ENCODE measurements at places on chromosomes 4 and X.
A peak's percentile ranks its signal among the peaks of the same experiment; 100 is the strongest.

- DNase-seq = peak; percentile 22
Observed at GRCh38 chrX:3699821-3700381, 13.5 kb downstream of the PRKX start.

GRCh38 chrX:73562984-73563737 lies at the start of gene CHIC1:
Gene CHIC1, plus strand, starts transcription at chrX:73563197. Its CDS starts 88 bp downstream, at chrX:73563285.
- DNase-seq = peak; percentile 45

DNA sequence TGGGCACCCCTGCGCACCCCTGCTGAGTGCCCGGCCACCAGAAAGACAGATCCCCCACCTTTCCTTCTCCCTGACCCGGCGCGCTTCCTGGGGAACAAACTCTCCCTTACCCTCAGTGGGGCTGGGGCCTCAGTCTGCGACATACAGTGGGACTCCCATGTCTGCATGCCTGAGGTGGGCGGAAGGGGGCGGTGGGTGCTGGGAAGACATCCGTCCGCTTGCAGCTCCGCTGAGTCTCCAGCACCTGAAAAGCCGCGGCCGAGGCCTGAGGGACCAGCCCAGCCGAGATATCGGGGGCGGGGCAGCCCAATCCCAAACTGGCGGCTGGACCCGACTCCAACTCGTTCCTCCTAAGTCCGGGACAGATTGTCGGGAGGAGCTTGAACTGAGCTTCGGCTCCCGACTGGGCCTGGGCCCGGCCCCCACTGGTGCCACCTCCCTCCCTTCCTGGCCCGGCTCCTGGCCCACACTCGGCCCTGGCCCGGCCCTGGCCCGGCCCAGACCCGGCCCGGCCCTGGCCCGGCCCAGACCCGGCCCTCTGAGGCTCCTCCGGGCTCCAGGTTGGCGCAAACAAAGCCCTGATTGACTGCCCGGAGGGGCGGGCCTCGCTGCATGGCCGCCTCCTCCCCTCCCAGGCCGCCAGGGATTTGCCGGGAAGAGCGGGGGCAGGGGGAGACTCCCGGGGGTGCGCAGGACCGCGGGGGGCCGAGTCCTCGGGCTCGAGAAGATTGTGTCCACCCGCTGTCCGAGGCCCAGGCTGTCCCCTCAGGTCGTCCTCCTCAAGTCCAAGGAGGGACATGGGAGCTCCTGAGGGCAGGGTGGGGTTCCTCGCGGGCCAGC lies 877 bp upstream of the SLC16A2 start:
- DNase-seq = peak; percentile 27

DNA sequence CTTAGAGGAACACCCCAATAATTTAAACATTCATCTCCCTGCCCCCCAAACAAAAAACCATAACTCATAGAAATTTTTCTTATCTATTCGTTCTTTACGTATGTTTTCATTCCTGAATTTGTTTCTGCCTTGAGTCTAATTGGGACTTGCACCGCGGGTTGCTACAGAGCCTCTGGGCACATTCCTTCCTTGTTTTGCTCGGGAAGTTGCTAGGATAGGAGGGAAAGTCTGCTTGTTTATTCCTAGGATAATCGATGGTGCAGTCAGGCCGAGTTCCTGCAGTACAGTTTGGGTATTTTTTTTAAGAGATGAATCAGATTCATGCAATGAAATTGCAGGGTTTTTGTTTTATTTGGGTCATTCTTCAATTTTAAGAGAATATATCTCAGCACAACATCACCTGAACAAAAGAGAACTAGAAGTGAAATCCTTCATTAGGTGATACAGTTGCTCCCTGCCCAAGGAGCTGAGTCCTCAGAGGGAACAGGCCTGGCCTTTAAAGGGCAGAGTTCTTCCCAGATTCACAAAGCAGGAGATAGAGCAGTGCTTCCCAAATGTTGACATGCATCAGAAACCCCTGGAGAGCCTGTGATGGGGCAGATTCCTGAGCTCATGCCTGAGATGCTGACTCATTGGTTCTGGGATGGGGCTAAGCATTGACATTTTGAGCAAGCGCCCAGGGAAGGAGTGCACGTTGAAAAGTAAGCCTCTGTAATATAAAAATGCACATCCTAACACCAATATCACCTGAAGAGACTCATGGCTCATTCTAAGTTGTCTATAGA lies 114.9 kb upstream of the FAM9B start:
- peak; percentile 73 for DNase-seq

GRCh38 chr4:173505924-173506518 lies 24.0 kb downstream of the HAND2 start:
- no peak for DNase-seq

DNA sequence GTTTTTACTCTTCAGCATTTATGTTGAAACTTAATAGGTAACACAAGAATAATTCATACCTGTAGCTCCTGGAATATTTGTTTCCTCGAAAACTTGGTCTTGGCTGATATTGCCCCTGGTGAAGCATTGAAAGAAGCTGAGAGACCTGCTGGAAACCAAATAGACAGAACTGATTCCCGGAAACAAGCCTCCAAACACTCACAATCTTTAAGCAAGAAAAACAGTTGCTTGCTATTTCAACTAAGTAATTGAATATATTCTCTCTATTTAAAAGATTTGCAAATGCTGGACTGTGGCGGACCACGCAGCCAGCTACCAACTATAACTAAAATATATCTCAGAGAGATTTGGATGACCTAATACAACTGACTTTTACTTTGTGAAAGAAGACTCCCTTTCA lies 3.6 kb downstream of the PCDH18 start:
- no peak for DNase-seq

- DNase-seq = no peak
Observed at GRCh38 chr4:181085557-181085956, 1157.6 kb upstream of the TENM3 start.

GRCh38 chr4:112113864-112114263 lies 31.4 kb upstream of the FAM241A start:
- DNase-seq = no peak

GRCh38 chrX:97854086-97854485 lies 970.4 kb downstream of the RPA4 start:
- no peak for DNase-seq

GRCh38 chr4:148944136-148944838 lies 502.1 kb upstream of the NR3C2 start:
- no peak for DNase-seq

- DNase-seq = no peak
Observed at GRCh38 chr4:151174784-151175183, 75.4 kb downstream of the RPS3A start.

DNA sequence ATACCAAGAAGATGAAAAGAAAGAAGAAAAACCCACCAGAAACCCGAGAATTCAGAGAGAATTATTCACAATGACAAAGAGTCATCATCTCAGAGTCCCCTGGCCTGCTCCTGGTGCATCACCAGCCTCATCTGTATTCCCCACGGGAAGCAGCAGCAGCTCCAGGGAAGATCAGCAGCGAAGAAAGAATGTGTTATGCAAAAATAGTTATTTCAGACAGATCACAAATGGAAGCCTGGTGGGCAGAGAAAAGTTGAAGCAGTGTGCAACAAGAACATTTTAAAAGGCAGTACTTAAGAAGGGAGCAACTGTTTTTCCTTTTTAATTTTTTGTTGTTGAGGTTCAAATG lies 189.2 kb downstream of the PPP3CA start:
- DNase-seq = no peak

GRCh38 chr4:7473081-7473480 lies 38.4 kb upstream of the PSAPL1 start:
- no peak for DNase-seq

DNA sequence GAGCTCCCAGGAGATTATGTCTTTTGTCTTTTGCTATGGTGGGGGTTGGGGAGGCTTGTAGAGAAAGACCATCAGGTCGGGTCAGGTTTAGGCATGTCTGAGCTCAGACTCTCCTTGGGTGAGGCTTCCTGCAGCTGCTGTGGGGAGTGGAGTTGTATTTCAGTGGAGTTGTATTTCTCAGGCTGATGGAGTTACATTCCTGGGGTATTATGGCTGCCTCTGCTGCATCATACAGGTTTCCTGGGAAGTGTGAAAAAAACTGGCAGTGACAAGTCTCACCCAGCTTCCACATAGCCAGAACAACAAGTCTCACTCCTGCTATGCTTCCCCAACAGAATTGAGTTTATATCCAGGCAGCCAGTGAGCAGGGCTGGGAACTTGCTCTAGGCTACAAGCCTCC lies 119.3 kb downstream of the VSIG4 start:
- DNase-seq = peak; percentile 17

DNA sequence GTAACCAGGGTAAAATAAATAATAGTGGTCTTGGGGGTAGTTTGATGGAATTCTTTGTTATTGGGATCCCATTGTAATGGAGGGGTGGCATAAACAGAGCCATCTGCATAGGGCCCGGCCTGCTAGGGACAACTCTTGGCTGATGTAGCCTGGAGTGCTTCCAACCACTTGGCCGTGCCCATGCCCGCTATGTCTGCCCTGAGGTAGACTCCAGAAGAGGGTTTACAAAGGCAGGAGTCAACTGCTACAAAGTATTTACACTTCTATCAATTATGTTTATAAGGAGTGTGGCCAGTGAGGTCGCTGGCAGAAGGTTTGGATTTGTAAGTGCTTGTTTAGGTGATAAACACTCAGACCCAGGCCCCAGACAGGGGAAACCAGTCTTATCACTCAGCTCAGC lies 8.1 kb downstream of the RASL11B start:
- no peak for DNase-seq

DNA sequence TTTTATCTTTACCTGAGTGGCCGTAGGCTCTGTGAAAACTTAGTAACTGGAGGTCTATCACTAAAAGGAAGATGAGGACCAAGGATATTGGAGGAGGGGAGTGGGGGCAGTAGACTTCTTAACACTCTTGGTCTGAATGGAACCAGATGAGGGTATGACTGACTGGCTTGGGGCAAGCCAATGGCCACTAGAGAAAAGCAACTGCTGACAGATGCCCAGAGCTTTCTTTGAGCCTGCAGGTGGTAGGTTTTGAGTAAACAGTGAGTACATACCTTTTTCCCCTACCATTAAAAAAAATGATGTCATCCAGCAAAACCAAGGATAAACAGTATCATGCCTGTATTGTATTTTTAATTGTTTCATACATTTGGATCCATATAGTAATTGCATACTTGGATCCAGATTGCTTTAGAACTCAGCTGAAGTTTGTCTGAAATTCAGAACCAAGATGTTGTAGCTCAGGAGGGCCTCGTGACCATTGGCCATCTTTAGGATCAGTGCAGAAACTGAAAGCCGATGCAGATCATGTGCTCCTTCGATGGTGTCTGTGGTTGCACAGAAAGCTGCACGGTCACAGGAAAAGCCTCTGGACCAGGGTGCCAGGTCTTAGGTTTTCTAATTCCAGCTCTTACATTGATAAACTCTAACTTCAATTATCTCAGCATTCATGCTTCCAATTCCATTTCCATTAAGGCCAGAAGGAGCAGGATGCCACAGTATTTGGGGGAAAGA lies 131.0 kb downstream of the PDGFRA start:
- no peak for DNase-seq

- no peak for DNase-seq
Observed at GRCh38 chr4:123606946-123607542, 210.4 kb downstream of the SPRY1 start.

DNA sequence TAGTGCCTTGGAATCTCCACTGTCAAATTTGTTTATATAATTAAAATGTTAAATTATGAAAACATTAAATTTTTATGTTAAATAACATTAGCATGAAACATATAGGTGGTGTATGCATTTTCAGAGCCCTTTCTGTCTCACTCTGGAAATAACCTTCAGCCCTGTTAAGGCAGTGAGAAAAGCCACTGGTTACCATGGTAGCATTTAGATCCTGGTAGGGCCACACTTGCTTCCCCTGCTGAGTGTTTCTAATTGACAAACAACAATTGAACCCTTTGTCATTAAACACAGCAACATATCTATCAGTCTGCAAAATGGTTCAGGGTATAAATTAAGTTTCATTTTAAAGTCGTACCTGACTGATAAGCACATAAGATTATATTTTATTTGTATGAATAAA lies 63.5 kb downstream of the PDK3 start:
- DNase-seq = no peak

- DNase-seq = peak; percentile 37
Observed at GRCh38 chr4:39719804-39720580, 22.1 kb downstream of the UBE2K start.

DNA sequence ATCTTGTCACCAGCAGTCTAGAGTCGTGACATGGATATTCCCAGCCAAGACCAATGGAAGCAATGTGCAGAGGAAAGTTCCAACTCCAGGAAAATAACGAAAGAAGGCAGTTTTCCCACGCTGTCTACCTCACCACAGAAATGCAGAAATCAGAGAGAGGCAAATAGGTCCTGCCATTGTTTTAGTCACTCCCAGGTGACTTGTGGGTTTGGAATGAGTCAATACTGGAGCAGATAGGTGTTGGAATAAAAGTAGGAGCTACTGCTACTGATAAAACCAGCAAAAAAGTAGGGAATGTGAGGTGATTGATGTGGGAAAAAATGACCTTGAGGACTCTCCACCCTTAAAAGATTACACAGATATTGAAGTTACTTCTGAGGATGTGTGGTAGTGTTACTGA lies 72.8 kb upstream of the RAI2 start:
- peak; percentile 1 for DNase-seq

DNA sequence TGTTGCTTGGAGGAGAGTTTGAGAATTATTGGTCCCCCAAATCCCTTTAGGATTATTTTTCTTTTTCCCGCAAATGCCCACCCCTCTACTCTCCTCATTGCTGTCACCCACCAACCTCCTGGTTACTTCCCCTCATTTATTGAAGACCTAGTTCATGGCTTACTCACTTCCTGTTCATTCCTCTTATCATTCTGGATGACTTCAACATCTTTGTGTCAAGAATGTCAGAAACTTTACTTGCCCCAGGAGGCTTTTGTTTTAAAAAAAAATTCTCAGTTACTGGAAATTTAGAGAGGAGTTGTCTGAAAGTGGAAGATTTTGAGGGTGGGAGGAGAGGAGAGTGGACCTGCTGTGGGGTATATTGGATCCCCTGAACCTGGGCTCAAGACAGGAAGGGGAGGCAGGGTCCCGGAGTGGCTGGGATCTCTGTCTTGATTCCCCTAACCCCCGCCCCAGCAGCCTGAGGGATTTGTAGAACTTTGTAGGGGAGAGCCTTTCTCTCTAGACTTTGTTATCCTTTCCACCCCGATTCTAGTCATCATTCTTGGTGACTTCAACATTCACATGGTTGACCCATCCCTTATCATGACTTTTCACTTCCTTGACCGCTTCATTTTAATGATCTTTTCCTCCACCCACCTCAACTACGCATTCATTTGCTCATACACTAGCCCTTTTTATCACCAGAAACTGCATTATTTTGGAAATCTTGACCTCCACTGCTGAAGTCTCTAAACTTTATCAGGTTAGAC lies 69.9 kb upstream of the ESX1 start:
- DNase-seq = no peak

GRCh38 chr4:74547042-74547441 lies 102.1 kb downstream of the AREG start:
- peak; percentile 65 for DNase-seq

GRCh38 chrX:17370191-17370590 lies 4.8 kb upstream of the NHS start:
- DNase-seq = no peak

DNA sequence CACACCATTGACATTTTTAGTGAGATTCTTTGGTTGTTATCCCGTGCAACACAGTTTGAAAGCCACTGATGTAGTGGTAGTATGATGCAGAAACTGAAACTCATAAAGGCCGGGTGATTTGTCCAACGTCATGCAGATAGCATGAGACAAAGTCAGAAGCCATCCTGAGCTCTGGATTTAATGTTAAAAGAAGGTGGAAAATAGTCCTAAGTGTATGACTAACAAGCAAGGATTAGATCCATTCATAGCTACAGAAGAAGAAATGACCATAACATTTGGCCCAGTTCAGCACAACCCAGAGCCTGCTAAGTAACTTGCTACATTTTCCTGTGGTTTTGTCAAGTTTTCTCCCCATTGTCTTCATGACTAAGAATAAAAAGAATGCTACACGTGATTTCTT lies 142.4 kb downstream of the AMELX start:
- peak; percentile 60 for DNase-seq
